T-helper 17 cell (primary cell): ENCODE measurements at places on chromosomes 2 and 18.

- DNase-seq, result no peak
These were observed 20.6 kb upstream of the LOXHD1 start for GRCh38 chr18:46677611-46678010.

DNA sequence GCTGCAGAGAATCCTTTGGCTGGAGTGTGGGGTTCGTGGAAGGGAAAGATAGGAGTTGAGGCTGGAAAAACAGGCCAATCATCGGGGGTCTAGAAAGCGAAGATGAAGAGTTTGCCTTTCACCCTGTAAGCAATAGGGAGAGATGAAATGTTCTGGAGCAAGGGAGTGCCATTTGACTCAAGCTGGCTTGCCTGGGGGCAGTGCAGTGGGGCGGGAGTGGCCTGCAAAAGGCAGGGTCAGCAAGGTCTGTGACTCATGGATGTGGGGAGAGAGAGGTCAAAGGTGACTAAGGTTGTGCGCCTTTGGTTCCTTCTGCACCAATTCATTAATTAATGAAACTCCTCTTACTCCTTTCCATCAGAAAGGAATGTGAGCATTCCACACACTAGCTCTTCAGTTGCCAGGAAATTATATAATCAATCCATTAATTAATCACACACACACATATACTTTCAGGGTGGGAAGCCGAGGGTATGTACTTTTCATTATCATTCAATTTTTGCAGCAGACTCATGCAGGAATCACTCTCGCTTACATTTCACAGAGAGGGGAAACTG, 227.6 kb downstream of the MYCN start:
- DNase-seq, result no peak

- no peak for DNase-seq
These were observed 3.4 kb downstream of the CASP8 start for GRCh38 chr2:201263779-201264178.

DNA sequence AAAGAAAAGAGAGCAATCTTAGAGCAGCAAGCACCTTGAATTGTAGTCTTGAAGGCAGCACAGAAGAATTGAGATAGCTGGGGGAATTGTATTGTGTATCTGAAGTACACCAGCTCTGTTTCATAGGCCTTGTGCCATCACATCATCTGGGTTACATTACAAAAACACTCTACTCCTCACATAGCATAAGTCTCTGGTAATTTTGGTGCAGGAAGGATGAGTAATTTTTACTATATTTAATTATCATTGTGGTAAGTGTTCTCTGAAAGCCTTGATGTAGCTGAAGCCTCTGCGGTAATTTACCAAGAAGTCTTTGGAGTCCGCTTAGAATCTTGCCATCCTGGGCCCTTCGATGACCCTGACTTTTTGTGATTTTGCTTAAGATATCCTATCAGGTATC, 291.1 kb downstream of the ARHGAP15 start:
- DNase-seq, result no peak

- DNase-seq, result no peak
These were observed 34.3 kb downstream of the GALM start for GRCh38 chr2:38700113-38700785.

- no peak for DNase-seq
These were observed 314.5 kb downstream of the LPIN1 start for GRCh38 chr2:12060886-12061285.

DNA sequence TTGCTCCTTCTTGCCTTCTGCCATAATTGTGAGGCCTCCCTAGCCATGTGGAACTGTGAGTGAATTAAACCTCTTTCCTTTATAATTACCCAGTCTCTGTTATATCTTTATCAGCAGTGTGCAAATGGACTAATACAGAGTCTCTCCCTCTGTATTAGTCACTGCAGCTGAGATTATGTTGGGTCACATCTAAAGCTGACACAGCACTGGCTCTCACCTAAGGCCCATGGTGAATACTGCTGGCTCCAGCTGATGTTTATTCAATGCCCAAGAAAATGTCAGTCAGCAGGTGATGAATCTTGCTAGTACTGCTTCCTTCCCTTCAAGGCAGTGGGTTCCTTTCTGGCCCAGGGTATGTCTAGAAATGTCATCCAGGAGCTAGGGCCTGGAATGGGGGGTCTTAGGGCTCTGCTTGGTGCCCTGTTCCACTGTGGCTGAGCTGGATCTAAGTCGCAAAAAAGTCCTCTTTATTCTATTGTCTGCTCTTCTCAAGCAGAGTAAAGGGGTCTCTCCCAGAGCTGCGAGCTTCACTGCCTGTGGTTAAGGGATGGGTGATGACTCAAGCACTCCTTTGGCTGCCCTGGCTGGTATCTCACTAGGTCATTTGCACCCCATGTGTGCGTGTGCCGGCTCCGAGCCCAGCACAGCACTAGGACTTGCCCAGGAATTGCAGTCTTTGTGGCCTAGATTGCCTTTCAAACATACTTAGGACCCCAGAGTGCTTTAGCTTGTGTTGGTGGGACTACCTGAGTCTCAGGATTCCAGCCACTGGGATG, 29.9 kb downstream of the PPP1R1C start:
- DNase-seq, result no peak

- no peak for DNase-seq
These were observed 24.4 kb downstream of the EIF4E2 start for GRCh38 chr2:232574674-232575403.

GRCh38 chr18:45838302-45839070, 13.0 kb downstream of the SIGLEC15 start:
- no peak for DNase-seq

DNA sequence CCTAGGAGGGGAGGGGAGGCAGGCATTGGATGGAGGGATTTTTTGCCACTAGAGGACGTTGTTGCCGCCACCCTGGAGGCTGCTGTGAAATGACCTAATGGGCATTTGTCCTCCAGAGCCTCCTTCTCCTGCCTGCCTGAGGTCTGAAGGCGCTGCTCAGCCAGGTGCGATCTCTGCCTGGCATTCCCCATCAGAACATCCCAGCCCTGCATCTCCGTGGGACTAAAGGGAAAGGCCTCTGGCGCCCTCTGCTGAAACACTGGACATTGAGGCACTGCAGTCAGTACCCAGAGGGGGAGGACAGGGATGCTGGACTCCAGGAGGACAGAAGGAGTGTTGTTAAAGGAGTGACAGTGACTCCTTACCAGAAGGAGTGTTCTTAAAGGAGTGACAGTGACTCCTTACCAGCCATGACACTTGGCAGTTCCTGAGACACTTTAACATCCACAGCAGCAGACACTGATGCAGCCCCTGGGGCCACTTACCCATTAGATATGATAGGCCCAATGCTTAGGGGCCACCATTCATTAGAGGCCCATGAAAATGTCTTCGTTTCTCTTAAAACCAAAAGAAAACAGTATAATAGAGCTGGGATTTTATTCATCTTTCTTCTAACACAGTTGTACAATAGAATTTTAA, 17.0 kb downstream of the THNSL2 start:
- no peak for DNase-seq

DNA sequence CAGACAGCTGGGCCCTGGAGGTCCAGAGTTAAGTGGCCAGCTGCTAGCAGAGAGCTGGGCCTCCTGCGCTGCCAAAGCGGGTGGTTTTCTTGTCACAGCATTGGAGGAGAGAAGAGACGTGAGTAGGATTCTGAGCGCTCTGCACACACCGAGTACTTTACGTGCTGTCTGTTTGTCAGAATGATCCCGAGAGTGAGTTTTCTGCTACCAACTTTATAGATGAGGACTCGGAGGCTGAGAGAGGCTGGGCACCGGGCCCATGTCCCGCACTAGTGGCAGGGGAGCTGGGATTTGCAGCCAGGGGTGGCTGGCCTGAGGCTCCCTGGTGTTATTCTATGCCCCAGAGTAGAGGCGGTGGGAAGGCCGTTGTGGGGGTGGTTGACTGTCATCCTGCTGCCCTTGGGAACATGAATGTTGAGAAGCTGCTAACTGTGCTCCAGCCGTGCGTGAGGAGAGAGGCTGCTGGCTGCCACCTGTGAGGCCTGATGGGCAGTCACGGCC, 36.3 kb upstream of the MBP start:
- no peak for DNase-seq

- no peak for DNase-seq
These were observed 231.0 kb downstream of the DCC start for GRCh38 chr18:52570975-52571374.

- no peak for DNase-seq
These were observed 163.6 kb upstream of the RBMS1 start for GRCh38 chr2:160657196-160657595.

- no peak for DNase-seq
These were observed 28.2 kb upstream of the GBX2 start for GRCh38 chr2:236196366-236196765.

DNA sequence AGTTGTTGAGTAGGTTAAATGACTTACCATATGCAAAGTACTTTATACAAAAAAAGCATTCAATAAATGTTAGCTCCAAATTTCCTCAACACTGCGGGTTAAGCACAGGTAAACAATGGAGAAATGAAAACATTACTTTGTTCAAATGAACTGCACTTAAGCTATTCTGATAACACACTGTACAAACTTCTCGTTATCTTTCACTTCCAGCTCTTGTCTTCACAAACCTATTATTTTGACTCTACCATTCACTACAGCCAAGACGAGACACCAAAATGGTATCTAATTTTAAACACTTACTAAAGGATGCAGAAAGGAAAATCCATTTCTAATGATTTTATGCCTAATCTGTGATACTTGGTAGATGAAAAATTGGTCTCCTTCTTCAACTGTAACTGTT, 43.8 kb downstream of the SLC40A1 start:
- no peak for DNase-seq

- DNase-seq, result no peak
These were observed 600.0 kb upstream of the SLC39A10 start for GRCh38 chr2:195057001-195057400.

DNA sequence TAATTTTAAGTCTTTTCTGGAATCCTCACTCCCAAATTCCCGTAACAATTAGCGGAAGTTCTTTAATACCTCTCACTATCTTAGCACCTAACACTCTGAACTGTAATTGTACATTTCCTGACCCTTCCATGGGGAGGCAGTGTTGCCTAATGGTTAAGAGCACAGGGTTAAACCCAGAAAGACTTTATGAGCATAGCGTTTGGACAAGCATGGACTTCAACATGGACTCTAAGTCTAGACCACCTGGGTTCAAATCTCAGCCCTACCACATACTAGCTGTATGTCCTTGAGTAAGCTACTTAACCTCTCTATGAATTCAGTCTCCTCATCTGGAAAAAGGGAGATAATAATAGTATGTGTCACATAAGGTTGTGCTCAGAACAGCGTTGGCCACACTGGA, 13.0 kb downstream of the ANTXR1 start:
- no peak for DNase-seq

- DNase-seq, result no peak
These were observed 167.4 kb downstream of the NCK2 start for GRCh38 chr2:105912081-105912480.

GRCh38 chr2:38751596-38752410, 642 bp upstream of the SRSF7 start:
- DNase-seq, result no peak

DNA sequence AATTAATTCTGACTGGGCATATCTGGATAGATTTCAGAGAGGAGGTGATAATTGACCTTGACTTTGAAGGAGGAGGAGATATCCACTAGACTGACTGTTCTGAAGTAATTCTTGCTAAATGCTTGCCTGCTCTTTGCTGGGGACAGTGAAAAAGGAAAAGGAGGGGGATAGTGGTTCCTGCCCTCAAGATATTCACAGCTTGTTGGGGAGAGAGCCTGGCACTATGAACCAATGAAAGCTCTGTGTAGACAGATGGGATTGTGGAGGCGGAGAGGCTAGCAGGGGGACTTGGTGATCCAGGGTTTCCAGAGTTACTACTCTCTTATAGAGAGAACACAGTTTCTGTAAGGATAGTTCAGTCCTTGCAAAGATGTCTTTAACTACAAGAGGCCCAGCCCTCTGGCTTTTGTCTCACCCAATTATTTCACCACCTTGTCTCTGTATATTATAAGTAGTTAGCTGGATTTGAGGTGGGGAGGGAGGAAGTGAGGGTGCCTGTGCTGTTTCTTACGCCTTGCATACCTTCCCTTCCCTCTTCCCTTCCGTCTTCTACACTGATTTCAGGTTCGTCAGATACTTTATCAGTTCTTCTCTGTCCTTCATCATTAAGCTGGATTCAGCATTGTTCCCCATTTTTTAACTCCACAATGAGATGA, 190.4 kb downstream of the PRKCE start:
- DNase-seq, result no peak

DNA sequence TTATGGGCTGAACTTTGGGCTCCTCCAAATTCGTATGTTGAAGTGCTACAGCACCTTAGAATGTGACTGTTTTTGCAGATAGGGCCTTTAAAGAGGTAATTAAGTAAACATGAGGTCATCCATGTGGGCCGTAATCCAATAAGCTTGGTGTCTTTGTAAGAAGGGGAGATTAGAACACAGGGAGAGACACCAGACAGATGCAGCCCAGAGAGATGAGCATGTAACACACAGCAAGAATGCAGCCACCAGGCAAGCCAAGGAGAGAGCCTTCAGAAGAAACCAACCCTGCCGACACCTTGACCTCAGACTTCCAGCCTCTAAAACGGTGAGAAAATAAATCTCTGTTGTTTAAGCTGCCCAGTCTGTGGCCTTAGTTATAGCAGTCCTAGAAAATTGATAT, 74.3 kb downstream of the HRH4 start:
- DNase-seq, result no peak

- DNase-seq, result no peak
These were observed 209.0 kb downstream of the PRKCE start for GRCh38 chr2:45860136-45861121.

DNA sequence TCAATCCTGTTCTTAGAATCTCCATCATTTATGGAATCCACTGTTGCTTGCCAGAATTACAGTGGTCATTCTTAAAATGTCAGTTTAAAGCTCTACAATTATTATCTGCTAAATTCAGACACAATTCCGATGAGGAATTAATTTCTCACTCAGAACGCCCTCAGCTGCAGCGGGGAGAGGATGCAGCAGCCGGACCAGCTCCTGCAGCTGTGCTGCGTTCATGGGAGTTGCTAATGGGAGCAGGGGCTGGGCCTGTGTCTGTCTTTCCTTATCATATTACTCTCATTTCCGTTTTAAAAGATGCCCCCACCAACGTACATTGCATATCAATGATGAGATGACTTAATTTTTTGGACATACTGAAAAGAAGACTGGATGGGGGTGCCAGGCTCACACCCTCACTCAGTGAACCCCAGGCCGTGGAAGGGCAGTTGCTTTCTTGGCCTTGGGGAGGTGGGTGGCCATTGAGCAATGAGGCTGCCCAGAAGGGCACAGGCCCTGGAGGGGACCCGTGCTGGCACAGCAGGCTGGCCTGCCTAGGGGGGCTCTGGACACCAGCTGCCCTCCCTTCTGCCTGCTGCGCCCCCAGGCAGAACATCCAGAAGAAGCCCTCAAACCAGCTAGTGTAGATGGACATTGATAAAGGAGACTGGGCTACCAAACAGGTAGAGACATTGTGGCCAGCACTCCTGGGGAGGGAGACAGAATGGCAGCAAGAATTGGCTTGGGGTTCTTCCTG, 503.6 kb upstream of the MYT1L start:
- DNase-seq, result no peak

- DNase-seq, result peak; percentile 17
These were observed 123.8 kb downstream of the SPTBN1 start for GRCh38 chr2:54579682-54580620.
